ENCODE measurements at places on chromosomes 11 and 22.

- no peak for DNase-seq
Measured at GRCh38 chr11:75073459-75074190, 23.1 kb downstream of the OR2AT4 start.

GRCh38 chr22:31707519-31707918 lies 42.4 kb downstream of the PRR14L start:
- no peak for DNase-seq

- no peak for DNase-seq
Measured at GRCh38 chr11:44010789-44011251, 37.0 kb upstream of the ACCSL start.

DNA sequence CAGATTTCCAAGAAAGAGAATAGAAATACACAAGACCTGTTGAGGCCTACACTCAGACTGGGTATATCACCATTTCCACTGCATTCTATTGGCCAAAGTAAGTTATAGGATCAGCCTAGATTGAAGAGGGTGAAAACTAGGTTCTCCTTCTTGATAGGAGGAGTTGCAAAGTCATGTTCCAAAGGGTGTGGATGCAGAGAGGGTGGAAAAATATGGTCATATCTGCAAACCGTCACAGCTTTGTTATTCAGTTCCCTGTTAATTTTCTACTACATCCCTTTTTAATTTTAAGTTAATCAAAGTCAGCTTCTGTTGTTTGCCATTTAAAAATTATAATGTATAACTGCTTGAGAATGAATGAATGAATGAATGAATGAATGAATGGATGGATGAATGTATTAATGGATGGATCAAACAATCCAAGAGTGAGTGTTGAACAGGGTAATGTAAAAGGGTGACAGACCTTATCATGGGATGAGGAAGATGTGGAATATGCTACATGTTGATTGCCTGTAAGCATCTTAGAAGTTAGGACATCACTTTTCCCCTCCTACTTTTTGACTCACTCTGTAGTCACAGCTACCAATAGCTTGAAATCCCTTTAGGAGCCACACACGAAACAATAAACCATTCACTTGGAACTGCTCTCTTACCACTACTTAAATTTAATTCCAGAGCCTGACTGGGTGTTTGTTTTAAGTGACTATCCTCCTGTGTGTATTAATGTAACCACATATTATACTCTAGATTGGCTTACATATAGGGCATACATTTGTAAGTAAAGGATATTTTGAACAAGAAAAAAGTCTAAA lies 121.5 kb downstream of the CCDC34 start:
- DNase-seq, result no peak

DNA sequence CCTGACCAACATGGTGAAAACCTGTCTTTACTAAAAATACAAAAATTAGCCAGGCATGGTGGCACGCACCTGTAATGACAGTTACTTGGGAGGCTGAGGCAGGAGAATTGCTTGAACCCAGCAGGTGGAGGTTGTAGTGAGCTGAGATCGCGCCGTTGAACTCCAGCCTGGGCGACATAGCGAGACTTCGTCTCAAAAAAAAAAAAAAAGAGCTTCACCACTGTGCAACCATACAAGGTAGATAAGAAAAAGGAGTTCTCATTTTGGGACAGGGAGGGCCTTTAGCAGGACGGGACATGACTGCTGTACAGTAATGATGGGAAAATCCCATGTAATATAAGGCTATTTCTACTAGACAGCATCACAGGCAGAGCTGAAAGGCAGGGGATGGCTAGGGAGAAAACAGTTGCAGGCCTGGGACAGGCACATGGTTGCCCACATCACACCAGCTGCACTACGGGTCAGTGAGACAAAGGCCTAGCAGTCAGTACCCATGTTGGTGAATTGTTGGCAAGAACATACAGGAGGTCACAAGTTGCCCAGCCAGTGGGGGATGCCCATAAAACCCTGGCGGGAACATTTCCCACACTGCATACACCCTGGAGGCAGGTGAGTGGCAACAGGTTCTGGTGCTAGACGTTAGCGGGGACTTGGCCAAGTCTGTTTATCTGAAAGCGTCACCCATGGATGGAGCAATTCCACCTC lies 5.4 kb downstream of the TANGO2 start:
- peak; percentile 1 for DNase-seq

DNA sequence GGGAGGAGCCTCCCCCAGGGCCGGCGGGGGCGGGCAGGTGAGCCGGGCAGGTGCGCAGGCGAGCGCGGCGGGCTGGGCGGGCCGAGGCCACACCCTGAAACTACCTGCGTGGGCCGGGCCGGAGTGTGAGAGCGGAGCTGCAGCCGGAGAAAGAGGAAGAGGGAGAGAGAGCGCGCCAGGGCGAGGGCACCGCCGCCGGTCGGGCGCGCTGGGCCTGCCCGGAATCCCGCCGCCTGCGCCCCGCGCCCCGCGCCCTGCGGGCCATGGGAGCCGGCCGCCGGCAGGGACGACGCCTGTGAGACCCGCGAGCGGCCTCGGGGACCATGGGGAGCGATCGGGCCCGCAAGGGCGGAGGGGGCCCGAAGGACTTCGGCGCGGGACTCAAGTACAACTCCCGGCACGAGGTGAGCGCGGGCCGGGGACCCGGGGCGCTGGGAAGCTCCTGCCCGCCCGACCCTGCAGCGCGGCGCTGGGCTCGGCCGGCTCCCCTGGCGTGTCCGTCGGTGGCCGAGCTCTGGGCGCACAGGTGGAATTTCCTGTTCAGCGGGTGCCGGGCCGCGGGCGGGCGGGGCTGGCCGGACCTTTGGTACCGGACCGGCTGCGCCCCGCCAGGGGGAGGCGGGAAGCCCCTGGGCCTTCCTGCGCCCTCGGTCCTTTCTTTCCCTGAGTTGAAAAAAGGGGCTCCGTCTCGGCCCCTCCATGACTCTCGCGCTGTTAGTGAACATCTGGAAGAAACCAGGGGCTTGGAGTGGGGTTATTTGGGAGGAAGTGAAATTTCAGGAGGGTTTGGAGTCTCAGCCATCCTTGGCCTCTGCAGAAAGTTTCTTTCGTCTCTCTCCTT lies at the start of gene ST14:
Gene ST14, plus strand, starts transcription at position 126 of the 841 bp plus-strand sequence. Its CDS starts 198 bp downstream, at position 324.
- DNase-seq, result peak; percentile 45

DNA sequence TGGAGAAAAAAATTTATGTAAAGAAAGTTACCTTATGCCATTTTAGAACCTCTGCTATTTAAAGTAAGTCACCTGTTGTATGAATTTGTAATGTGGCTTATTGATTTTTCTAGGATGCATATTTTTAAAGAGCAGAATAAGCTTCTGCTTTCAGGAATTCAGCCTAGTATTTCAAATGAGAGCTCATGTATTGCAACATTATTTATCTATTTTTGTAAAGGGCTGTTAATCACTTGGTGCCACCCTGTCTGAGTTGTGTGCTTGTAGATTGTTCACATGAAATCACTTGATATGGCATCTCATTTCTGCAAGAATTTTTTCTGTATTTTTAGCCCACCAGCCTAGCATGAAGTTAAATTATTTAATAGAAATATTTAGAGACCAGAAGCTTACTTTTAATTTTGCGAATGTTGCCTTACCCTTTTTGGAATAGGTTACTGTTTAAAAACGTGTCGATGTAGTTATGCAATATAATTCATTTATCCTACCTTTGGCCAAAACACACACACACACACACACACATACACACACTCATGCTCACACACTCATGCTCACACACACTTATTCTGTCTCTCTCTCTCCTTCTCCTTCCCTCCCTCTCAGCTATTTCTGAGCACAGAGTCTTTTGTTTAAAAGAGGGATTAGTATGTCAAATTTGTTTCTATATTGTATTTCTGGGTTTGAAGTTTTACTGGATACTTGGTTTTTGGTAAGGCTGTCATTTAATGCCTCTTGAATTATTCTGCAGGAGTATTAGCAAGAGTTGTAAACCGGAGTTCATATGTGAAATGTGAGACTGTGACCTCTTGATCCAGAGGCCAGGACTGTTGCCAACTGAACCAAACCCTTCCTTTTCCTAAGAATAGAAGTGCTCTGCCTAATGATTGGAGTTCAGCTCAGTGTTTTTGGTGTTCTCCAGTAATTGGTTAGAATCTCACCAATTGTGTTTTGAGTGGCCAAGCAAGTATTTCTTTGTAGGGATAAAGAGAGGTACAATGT lies 34.4 kb downstream of the YAP1 start:
- no peak for DNase-seq

DNA sequence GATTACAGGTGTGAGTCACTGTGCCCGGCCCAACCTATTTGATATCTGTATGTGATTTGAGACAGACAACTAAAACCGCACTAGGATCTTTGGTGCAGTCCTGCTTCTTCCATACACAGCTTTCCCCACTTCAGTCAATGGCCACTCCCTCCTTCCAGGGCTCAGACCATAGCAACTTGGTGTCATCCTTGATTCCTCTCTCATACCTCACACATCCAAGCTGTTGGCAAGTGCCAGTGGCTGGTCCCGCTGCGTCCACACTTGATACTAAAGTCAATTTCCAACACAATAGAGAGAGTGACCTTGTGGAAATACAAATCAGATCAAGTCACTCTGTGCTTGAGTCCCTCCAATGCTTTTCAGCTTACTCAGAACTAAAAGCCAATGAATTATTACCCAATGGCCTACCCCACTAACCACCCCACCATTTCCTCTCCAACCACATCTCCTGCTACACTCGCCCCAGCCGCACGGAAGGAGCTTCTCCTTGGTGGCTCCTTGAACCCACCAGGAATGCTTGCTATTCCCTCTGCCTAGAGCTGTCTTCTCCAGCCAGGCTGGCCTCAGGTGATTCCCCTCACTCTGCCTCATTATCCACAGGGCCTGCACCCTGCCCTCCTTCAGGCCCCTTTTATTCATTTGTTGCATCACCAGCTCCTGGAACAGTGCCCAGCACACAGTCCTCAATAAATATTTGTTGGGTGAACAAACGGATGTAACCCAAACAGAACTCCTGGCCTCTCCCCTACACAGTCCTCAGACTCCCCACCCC lies 12.9 kb downstream of the ABTB2 start:
- no peak for DNase-seq

GRCh38 chr22:44628273-44628672 lies 73.7 kb upstream of the PRR5 start:
- no peak for DNase-seq

- no peak for DNase-seq
Measured at GRCh38 chr11:100984668-100985067, 144.9 kb downstream of the PGR start.

DNA sequence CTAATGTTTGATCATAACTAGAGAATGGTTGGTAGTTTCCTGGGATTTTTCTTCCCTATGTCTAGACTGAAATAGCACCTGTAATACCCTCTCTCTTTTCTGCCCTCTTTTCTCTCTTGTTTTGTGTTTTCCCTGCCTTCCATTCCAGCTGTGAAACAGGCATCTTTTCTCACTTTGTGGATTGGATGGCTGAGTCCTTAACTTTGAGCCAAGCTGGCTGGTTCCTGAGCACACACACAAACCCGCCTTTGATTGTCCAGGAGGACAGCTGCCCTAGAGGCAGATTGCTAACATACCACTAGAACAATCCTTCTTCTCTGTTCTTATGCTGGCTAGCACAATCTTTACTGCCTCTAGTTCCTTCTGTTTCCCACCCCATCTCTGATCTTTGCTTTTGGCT lies 17.7 kb downstream of the CTNND1 start:
- no peak for DNase-seq

DNA sequence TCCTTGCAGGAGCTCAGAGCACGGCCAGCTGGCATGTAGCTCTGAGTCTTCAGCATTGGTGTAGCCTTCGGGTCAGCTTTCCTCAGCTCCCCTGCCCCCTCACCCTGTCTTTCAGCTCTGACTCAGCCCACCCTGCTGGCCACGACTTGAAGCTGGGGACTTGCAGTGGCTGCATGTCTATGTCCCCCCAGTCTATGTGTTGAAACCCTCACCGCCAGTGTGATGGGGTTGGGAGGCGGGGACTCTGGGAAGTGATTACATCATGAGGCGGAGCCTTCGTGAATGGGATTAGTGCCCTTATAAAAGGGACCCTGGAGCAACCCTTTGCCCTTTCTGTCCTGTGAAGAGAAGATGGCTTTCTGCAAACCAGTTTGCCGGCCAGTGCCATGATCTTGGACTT lies 111.1 kb downstream of the CTTN start:
- DNase-seq, result no peak

GRCh38 chr11:62709247-62710000 lies 1.9 kb downstream of the GNG3 start:
- peak; percentile 91 for DNase-seq

GRCh38 chr11:116104498-116105174 lies 600.4 kb upstream of the CADM1 start:
- no peak for DNase-seq

GRCh38 chr11:27525824-27526516 lies 19.4 kb upstream of the LIN7C start:
- DNase-seq, result no peak

GRCh38 chr22:41290262-41291221 lies 4.6 kb upstream of the RANGAP1 start:
- DNase-seq, result no peak

DNA sequence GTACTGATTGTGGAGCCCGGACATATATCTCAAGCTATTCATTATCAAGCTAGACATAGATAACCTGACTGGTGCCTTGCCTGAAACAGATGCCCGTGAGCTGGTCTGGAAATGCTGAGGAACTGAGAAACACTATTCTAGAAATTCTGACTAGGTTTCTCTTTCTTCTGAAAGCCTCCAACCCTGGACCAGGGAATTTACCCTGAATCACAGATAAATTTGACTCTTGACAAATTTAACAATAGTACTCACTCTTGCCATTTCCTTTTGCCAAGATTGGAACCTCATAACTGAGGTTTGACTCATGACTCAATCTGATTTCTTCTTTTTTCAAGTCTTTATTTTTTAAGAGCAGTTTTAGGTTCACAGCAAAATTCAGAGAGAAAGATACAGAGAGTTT lies 189.6 kb upstream of the SYN3 start:
- no peak for DNase-seq

DNA sequence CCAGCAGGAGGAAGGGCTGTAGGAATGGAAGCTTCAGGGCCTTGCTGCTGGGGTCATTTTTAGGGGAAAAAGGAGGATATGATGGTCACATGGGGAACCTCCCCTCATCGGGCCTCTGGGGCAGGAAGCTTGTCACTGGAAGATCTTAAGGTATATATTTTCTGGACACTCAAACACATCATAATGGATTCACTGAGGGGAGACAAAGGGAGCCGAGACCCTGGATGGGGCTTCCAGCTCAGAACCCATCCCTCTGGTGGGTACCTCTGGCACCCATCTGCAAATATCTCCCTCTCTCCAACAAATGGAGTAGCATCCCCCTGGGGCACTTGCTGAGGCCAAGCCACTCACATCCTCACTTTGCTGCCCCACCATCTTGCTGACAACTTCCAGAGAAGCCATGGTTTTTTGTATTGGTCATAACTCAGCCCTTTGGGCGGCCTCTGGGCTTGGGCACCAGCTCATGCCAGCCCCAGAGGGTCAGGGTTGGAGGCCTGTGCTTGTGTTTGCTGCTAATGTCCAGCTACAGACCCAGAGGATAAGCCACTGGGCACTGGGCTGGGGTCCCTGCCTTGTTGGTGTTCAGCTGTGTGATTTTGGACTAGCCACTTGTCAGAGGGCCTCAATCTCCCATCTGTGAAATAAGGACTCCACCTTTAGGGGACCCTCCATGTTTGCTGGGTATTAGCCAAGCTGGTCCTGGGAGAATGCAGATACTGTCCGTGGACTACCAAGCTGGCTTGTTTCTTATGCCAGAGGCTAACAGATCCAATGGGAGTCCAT lies 14.1 kb downstream of the IL10RA start:
- DNase-seq, result no peak

- DNase-seq, result peak; percentile 28
Measured at GRCh38 chr22:26589367-26589844, 526 bp downstream of the TPST2 start.
